ENCODE measurements at places on chromosomes 7 and 10. TPM values are rescaled to one million over a fixed set of nuclear protein-coding genes. Genes with fewer than 3 reads are reported as not detected.

DNA sequence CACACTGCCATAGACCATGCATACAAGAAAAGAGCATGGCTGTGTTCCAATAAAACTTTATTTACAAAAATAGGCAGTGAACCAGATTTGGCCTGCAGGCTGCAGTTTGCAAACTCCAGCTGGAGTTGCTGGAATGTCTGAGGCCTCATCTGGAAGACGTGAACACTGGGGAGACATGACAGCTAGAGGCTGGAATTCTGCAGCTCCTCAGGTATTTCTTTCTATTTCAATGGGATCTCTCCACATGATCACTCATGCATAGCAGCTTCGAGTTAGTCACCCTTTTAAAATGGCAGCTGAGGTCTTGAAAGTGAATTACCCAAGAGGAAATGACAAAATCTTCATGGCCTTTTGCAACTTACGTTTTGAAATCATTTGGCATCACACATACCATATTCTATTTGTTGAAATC is 52.6 kb upstream of the BET1 start:
- H3K4me1 ChIP-seq = no peaks in the 10 kb centered on the region
- H3K36me3 ChIP-seq = no peaks in the 10 kb centered on the region
- H3K4me3 ChIP-seq = no peak overlapping the region

GRCh38 chr10:51198170-51198569 is 123.9 kb downstream of the PRKG1 start:
- no peak overlapping the region for H3K27ac ChIP-seq
- H3K27me3 ChIP-seq = no peaks in the 10 kb centered on the region
- no peaks in the 10 kb centered on the region for H3K4me1 ChIP-seq
- DNase-seq = no peak

DNA sequence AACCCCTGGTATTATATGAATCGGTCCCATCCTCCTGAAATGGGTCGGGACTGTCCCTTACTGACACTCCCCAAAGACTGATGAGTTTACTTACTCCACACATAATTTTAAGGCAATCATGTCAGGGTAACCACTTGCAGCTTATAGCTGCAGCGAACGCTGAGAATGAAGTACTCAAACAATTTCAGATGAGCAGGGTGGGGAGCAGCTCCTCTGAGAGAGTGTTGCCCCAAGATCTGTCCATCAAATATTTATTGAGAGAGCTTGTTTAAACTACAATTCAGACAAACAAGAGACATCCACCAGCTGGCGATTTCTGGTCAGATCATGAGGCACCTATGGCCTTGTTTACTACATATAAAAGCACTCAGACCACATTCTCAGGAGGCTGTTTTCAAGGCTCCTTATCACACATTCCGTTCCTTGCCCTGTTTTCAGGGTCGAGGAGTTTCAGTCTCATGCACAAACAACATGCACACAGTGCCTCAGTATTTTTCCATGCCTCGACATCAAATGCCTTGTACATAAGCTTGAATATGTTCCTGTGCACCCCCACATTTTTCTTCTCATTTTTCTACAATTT is 80.1 kb downstream of the THSD7A start:
- no peaks in the 10 kb centered on the region for H3K36me3 ChIP-seq
- H3K27me3 ChIP-seq = no peaks in the 10 kb centered on the region
- no peak overlapping the region for H3K27ac ChIP-seq
- no peak overlapping the region for H3K4me3 ChIP-seq

The PPP1R17 gene
- not detected for total RNA-seq

The PILRA gene
- 1.9 TPM for total RNA-seq

GRCh38 chr7:94348142-94348541 is 46.6 kb upstream of the COL1A2 start:
- H3K36me3 ChIP-seq = no peaks in the 10 kb centered on the region
- no peaks in the 10 kb centered on the region for H3K27me3 ChIP-seq
- no peak overlapping the region for H3K4me3 ChIP-seq
- no peak for DNase-seq
- H3K27ac ChIP-seq = no peak overlapping the region

The ZNF775 gene
- 6.0 TPM for total RNA-seq

GRCh38 chr10:18968159-18968558 is 80.4 kb upstream of the MALRD1 start:
- H3K27me3 ChIP-seq = no peaks in the 10 kb centered on the region
- H3K4me3 ChIP-seq = no peak overlapping the region
- no peak overlapping the region for H3K27ac ChIP-seq
- no peaks in the 10 kb centered on the region for H3K36me3 ChIP-seq
- no peaks in the 10 kb centered on the region for H3K4me1 ChIP-seq
- no peak for DNase-seq

- H3K27me3 ChIP-seq = no peaks in the 10 kb centered on the region
- no peaks in the 10 kb centered on the region for H3K4me1 ChIP-seq
- H3K27ac ChIP-seq = no peak overlapping the region
- no peak for DNase-seq
Observed at GRCh38 chr7:132035517-132036362, 479.3 kb upstream of the PODXL start.

DNA sequence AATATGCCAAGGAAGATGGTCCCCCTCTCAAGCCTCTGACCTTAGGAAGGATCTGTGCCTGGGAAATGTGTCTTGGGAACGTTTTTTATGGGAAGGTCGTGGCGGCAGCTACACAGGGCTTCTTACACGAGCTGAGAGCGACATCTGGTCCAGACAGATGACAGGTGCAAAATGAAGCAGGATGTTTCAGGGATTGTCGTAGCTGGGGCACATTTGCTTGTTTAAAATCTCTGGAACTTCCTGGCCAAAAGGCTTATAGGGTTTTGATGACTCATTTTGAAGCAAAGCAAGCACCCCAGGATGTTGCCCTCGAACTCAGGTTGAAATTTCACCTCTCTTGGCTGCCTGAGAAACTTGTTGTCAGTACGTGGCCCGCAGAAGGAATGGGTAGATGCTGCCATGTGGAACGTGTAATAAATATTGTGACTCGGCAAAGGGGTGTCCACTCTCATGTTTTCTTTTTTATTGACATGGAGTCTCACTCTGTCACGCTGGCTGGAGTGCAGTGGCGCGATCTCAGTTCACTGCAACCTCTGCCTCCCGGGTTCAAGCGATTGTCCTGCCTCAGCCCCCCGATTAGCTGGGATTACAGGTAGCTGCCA is 117.5 kb downstream of the CAMK1D start:
- no peaks in the 10 kb centered on the region for H3K4me1 ChIP-seq
- H3K36me3 ChIP-seq = no peaks in the 10 kb centered on the region
- DNase-seq = no peak
- H3K4me3 ChIP-seq = no peak overlapping the region
- no peak overlapping the region for H3K27ac ChIP-seq

The GDF10 gene
- 0.24 TPM for total RNA-seq

- no peaks in the 10 kb centered on the region for H3K36me3 ChIP-seq
- DNase-seq = no peak
- H3K4me1 ChIP-seq = no peaks in the 10 kb centered on the region
- no peak overlapping the region for H3K4me3 ChIP-seq
- H3K27ac ChIP-seq = no peak overlapping the region
Observed at GRCh38 chr10:117926491-117926890, 120.2 kb downstream of the RAB11FIP2 start.

- DNase-seq = peak; percentile 9
- peak overlapping the region; percentile 79 for H3K4me3 ChIP-seq
- H3K27me3 ChIP-seq = no peaks in the 10 kb centered on the region
- H3K4me1 ChIP-seq = peaks cover 37% of the 10 kb centered on the region
Observed at GRCh38 chr10:87092861-87093631, 1.6 kb downstream of the GLUD1 start.

- no peaks in the 10 kb centered on the region for H3K36me3 ChIP-seq
- DNase-seq = peak; percentile 24
- no peaks in the 10 kb centered on the region for H3K4me1 ChIP-seq
- H3K4me3 ChIP-seq = no peak overlapping the region
Observed at GRCh38 chr7:78039790-78040776, 241.5 kb downstream of the PHTF2 start.

The CREB5 gene
- not detected for total RNA-seq

GRCh38 chr10:80609331-80609730 is 71.6 kb downstream of the SH2D4B start:
- no peak overlapping the region for H3K4me3 ChIP-seq
- no peak overlapping the region for H3K27ac ChIP-seq
- H3K36me3 ChIP-seq = no peaks in the 10 kb centered on the region
- H3K27me3 ChIP-seq = no peaks in the 10 kb centered on the region

DNA sequence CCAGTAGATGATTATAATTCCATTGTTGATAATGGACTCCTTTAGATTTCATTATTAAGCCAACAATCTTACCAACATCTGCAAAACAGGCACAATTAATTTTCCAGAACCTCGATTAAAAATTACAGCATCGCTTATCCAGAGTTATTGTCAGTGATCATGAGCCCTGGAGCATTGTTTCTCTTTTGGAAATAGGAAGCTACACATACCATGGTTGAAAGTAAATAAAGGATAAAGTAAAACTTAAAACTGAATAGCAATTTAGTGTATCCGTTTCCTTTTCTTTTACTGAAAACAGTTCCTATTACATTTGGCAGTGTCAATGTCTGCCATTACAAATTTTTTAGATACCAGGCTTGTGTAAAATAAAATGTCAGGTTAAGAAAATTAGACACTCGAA is 9.9 kb upstream of the HOXA2 start:
- no peak for DNase-seq
- H3K36me3 ChIP-seq = no peaks in the 10 kb centered on the region
- H3K27me3 ChIP-seq = no peaks in the 10 kb centered on the region
- H3K4me3 ChIP-seq = no peak overlapping the region
- H3K27ac ChIP-seq = no peak overlapping the region

- H3K36me3 ChIP-seq = no peaks in the 10 kb centered on the region
- no peaks in the 10 kb centered on the region for H3K27me3 ChIP-seq
- DNase-seq = no peak
- no peaks in the 10 kb centered on the region for H3K4me1 ChIP-seq
Observed at GRCh38 chr7:32037650-32038198, 32.5 kb downstream of the PDE1C start.

- H3K36me3 ChIP-seq = no peaks in the 10 kb centered on the region
- DNase-seq = no peak
- H3K4me3 ChIP-seq = no peak overlapping the region
- H3K27me3 ChIP-seq = no peaks in the 10 kb centered on the region
Observed at GRCh38 chr7:152588350-152588749, 87.6 kb downstream of the XRCC2 start.

The C7orf57 gene
- total RNA-seq = 0.92 TPM

GRCh38 chr7:155913291-155913690 is 101.0 kb upstream of the SHH start:
- no peak overlapping the region for H3K27ac ChIP-seq
- H3K4me1 ChIP-seq = no peaks in the 10 kb centered on the region
- no peak for DNase-seq
- no peaks in the 10 kb centered on the region for H3K36me3 ChIP-seq
- H3K27me3 ChIP-seq = no peaks in the 10 kb centered on the region
- no peak overlapping the region for H3K4me3 ChIP-seq

DNA sequence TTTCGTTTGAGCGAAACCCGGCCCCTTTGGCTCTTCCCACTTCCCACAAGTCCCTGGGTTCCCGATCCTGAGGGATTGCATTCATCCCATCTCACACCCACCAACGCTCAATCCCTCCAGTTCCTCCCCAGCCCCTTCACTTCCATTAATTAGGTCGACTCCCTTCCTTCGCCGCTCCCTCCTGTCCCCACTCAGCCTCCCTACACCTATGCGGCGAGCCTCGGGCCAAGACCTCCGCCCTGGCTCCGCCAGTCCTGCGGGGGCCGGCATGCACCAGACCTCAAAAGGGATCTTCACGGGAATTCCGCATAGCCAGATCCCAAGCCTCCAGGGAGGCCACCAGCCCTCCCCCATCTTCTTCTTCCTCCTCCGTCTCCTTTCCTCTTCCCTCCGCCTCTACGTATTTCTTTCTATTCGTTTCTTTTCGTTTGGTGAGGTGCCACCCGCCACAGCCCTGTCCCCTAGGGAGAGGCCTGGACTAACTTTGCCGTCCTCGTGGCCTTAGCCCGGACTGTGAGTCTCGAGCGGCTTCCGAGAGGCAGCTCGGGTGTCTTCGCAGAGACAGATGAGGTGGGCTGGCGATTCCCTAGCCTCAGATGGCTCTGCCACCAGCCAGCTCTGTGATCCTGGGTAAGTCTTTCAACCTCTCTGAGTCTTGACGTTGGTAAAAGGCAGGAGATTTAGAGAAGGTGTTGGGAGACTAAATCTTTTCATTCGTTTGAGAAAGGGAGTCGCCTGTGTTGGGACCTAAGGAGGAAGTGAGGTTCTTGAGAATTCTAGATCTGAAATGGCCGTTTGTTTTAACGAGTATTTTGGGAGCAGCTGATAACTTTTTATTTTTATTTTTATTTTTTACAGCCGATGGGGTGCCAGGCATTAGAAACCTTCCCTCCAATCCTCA is 8.1 kb upstream of the LBX1 start:
- H3K36me3 ChIP-seq = no peaks in the 10 kb centered on the region
- no peak for DNase-seq
- H3K27ac ChIP-seq = no peak overlapping the region
- peaks cover 77% of the 10 kb centered on the region for H3K27me3 ChIP-seq

DNA sequence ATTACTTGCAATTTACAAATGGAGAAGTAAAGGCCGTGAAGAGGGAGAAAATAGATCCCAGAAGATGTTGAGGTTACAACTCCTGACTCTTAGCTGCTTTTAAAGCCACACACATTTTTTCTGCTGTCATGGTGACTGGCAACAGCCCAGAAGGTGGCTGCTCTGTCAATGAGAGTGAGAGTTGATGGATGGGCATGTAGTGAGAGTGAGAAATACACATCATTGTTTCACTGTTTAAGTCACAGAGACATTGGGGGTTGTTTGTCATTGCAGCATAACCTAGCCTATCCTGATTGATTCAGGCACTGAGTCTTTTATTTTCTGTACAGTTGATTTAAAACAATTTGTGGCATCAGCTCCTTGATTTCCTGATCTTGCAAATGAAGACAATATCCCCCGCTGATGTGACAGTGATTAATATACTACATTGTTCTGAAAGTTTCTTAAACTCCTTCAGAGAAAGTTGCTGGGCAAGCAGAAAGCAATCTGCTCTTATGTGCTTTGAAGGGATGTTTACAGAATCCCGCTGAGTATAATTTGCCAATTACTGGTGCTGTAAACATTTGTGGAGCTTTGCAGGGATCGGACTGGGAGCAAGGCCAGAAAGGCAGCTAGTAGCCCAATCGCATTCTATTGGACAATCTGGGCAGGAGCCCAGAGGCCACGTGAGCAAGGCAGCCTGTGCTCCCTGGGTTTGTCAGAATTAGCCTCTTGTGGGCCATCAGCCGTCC is 229.6 kb downstream of the PRPF18 start:
- H3K4me3 ChIP-seq = no peak overlapping the region
- DNase-seq = no peak
- no peaks in the 10 kb centered on the region for H3K27me3 ChIP-seq
- no peaks in the 10 kb centered on the region for H3K36me3 ChIP-seq
- no peak overlapping the region for H3K27ac ChIP-seq
- H3K4me1 ChIP-seq = no peaks in the 10 kb centered on the region

The MACC1 gene
- total RNA-seq = 0.37 TPM

The SFTPA2 gene
- not detected for total RNA-seq

GRCh38 chr7:32516551-32517100 is 21.3 kb downstream of the AVL9 start:
- no peak overlapping the region for H3K27ac ChIP-seq
- peaks cover 43% of the 10 kb centered on the region for H3K4me1 ChIP-seq
- H3K36me3 ChIP-seq = no peaks in the 10 kb centered on the region
- no peak for DNase-seq

DNA sequence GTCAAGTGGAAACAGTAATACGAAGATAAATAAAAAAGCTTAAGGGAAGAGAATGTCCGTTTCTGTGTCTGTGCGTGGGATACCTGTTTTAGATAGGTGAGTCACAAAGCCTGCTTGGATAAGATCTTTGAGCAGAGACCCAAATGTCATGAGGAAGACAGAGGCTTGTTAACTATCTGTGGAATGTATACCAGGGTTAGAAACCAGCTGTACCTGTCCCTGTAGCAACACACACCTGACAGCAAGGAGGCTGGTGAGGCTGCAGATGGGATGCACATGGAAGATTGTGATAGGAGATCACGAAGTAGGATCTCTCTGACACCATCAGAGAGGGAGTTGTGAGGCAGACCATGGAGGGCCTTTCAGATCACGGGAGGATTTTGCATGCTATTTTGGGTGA is 105.3 kb downstream of the ARHGAP21 start:
- no peak overlapping the region for H3K4me3 ChIP-seq

The PTPRE gene
- total RNA-seq = 25.2 TPM

The AOAH gene
- total RNA-seq = 26.4 TPM

Data from CD8-positive, alpha-beta memory T cell (primary cell).